ELR (cell line): ENCODE measurements at places on chromosomes 7 and 10.

DNA sequence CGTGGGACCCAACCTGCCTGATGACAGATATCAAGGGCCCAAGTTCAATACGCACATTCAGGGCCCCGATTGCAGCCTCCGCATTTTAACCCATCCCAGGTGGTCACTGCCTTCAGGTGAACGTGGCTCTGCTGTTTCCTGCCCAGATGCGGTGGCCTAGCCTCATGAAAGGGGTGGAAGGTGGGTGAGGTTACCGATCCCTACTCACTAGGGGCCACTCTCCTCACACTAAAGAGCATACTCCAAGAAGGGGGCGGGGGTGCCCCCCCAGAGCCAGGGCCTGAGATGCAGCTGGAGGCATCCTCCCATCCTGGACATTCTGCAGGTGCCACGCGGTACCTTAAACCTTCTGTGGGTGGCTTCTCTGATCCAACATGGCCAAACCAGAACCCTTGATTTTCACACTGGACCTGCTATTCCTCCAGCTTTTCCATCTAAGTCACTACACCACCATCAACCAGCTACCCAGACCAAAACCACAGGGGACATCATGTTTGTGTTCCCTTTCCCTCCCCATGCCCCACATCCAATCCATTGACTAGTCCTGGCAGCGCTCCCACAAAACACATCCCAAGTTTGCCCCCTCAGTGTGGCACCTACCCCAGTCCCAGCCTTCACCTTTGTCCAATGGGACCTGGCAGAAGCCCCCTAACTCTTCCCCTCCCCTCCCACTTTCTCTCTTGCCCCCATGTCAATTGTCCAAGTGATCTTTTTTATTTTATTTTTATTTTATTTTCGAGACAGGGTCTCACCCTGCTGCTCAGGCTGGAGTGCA is 30.0 kb downstream of the PRLHR start:
- DNase-seq: no peak

DNA sequence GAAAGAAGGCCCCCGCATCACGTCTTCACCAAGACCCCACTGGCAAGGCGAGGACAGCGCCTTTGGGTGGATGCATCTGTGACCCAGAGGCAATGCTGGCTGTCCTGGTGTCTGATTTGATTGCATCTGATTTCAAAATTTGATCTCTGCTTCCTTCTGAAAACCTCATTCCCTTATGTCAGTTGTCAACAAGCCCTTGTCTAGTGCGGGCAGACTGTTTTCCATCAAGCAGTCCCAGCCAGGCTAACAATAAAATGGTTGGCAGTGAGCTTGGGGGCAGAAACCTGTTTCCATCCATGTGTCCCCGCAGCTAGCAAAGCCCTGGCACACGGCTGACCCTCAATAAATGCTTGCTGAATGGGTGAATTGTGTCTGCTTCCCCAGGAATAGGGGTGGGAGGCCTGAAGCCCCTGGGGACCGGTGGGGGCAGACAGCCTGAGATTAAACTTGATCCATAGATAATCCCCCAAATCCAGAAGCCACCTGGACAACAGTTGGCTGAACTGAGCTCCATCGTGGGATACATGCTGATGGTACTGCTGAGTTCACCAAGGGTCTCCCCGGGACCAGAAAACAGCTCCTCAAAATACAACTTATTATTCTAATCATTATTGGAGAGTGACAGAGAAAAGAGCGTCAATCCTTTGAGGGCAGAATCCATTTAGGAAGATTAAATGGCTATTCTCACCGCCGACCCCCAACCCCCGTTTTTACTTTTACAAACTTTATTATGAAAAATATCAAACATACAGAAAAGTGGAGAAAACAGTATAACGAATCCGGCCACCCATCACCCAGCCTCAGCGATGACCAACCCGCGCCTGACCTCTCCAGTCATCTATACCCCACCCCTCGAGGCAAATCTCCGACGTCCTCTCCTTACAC is 912 bp upstream of the DUSP5 start:
- peak; percentile 89 for DNase-seq

DNA sequence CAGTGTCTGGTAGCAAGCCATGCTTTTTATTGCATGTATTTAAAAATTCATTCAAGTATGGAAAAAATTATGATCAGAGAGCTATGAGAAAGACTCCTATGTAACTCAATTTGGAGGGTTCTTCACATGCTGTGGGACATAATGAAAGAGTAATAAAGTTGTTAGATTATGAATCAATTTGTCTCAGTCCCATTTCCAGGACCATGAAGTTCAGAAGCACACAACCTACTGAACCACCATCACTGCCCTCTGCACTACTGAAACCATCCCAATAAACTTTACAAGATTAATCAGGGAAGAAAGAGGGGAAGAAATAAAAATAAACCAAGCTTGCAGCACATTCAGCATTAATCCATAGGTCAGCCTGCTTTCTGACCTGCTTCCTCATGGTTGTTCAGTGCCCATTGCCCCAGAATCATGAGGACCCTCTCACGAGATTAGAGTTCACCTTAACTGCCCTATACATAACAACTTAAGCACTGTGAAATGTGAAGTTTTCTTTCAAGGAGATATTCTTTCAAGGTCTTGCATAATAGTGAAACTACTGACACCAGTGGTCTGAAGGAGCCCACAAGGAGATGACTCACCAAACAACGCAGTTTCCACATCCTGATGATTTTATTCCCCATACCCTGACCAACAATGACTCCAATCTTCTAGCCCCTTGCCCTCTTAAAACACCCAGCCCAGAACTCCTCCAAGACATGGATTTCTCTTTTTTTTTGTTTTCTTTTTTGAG is 171.5 kb upstream of the ADCY1 start:
- peak; percentile 83 for DNase-seq

DNA sequence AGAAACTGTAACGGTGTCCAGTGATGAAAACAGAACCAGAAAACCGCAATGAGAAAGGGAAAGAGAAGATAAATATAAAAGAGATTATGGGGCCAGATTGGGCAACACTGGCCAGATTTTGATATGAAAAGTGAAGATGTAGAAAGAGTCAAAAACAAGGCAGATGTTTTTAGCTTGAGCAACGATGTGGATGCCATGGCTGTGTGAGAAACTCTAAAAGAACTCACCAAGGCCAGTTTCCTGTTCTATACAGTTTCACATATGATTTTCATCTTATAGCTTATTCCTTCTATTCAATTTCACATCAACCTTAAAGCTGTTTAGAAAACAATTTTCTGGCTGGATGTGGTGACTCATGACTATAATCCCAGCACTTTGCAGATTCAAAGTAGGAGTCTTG is 36.3 kb downstream of the CSTF2T start:
- no peak for DNase-seq

GRCh38 chr10:110423650-110424049 is 74.1 kb upstream of the DUSP5 start:
- DNase-seq: no peak

- peak; percentile 91 for DNase-seq
Measured at GRCh38 chr7:151744656-151745638, 132.0 kb downstream of the PRKAG2 start.

- peak; percentile 70 for DNase-seq
Measured at GRCh38 chr7:134480730-134481129, 21.8 kb upstream of the AKR1B1 start.

DNA sequence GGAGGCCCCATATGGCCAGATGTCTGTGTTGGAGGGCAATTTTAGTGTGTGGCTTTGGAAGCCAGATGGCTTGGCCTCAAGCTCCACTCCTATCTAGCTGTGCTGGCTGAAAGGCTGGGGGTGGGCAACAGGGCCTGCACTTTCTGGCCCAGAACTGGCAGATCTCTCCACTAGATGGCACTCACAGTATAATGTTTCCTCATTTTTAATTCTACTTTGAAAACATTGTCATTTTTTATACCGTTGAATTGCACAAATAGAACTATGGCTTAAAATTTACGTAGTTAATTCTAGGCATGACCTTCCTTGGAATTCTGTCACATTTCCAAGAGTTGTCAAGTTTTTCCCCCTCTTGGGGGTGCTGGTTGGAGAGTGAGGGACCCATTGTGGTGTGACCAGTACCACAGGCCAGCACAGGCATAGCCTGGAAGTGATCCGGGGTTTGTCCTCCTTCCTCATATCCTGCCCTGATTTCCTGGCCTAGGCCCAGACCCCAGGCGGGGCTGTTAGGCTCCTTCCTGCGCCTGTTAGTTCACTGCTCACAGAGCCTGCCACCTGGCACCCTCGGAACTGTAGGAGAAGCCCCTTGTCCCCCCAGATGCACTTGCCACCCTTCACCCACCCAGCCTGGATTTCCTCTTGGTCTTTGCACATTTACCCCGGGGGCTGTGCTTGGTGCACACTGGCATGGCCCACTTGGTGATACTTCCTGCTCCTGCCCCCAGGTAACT is 52.8 kb downstream of the ARHGAP22 start:
- peak; percentile 65 for DNase-seq

DNA sequence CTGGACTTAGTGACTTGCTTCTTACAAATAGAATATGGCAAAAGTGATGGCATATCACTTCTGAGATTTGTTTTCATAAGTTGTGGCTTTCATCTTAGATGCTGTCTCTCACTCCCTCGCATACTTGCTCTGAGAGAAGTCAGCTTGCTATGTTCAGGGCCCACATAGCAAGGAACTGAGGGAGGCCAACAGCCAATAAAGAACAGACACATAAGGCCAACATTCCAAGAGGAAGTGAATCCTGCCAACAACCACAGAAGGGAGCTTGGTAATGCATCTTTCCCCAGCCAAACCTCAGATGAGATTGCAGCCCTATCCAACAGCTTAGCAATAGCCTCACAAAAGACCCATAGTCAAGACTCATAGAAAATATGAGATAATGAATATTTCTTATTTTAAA is 39.2 kb upstream of the DMTF1 start:
- no peak for DNase-seq

GRCh38 chr10:23584396-23584795 is 145.5 kb downstream of the OTUD1 start:
- no peak for DNase-seq

GRCh38 chr7:130869918-130870317 is 135.9 kb upstream of the KLF14 start:
- DNase-seq: peak; percentile 46

DNA sequence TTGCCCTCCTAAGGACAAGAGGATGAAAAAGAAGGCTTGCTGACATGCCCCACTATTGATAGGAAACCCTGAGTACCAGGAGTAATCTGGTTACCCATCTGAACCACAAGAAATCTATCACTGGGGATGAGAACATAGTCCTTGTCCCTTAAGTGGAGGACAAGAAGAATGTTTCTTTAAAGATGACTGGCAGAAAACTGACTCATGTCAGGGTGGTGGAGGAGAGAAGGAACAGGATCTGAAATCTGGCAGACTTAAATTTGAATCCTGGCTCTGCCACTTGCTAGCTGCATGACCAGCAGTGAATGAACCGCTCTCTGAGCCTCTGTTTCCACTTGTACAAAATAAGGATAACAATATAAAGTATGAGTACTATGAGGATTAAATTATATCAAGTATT is 38.9 kb upstream of the XPNPEP1 start:
- DNase-seq: peak; percentile 13

DNA sequence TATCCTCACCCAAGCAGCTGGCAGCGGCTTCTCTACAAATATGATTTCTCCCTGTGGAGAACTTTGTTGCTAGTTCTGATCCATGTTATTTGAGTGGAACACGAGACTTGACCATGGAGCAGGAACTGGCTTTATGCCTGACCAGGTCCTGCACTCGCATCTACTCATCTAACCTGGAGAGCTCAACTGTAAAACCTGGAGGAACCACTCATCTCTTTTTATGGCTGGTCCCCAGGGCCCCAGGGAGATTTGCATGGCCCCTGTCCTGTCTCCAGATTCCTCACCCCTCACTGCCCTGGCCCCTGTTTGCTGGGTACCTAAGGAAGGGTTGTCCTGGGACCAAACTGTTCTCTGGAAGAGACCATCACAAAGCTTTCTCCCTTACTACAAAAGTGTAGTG is 16.0 kb downstream of the TCAF1 start:
- no peak for DNase-seq

- DNase-seq: no peak
Measured at GRCh38 chr7:129341816-129342806, 92.1 kb upstream of the STRIP2 start.

- no peak for DNase-seq
Measured at GRCh38 chr10:49135575-49136313, 1.9 kb upstream of the FAM170B start.

DNA sequence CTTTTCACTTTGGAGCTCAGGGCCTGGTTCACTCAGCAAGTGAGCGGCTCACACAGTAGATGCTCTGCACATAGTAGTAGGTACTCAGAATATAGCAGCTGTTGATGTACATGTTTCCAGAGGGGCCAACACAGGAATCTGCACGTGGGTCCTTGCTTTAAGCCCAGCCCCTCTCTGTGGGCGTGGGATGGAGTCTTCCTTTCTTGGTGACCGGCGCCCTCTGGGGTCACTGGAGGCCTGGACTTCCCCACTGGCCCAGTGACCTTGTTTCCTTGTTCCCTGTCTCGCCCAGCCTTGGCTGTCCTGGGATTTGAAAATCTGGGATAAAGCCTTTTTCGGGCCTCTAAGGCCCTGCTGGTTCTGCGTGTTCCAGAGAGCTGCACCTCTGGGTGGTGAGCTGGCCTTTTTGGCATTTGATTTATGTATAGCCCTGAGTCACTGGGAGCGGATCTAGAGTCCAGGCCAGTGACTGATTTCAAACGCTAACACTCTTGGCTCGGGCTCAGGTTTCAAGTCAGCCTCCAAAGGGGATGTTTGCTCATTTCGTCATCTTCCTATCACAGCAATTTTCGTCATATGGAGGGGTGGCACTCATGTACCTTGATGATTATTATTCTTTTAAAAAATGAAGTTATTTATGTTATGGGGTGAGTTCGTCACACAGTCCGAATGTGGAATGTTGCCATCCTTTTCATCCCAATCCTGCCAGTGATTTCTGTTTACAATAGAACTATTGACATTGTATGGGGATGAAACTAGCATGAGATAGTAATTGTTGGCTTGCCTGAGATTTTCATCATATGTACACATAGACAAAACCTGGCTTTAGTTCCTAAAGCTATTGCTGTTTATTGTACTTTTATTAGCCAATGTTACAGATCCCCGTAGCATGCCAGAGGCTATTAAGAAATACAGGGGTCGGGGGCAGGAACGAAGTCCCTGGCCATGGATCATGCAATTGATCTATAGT is 65.5 kb downstream of the CUX1 start:
- peak; percentile 100 for DNase-seq

GRCh38 chr7:117873310-117874190 is at the start of gene CTTNBP2:
Gene CTTNBP2 (minus strand): TSS chr7:117873441. CDS start chr7:117873415, 26 bp downstream.
- DNase-seq: peak; percentile 29

DNA sequence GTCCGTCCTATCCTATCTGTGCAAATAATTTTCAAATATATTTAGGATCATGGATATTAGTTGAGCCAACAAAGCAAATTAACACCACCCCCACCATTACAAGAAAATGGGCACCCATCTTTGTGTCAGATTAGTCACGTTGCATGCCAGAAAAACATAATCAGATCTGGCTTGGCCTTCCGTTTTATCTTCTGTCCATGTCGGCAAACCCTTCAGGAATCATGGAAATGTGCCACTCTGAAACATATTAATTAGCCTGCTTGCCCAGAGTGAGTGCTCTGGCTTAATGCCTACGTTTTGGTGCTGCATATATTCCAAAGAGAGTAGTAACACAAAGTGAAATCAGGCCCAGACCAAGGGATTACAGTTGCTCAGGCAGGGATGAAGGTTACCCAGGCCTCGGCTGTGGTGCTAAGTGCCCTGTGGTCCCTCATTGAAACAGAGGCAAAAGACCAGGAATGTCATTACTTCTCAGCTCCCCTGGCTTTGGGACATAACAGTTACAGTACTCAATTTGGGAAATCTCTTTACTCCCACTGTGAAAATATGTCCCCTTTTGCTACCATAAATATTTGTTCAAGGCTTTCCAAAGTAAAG is 154.0 kb upstream of the LSM8 start:
- DNase-seq: no peak
